Stimulated activated CD4-positive, alpha-beta T cell treated with anti-CD3 and anti-CD28 coated beads, Interleukin-12 subunit alpha, Interleukin-12 subunit beta, amount 100 ng/mL, for 48 hours (primary cell): ENCODE measurements at places on chromosomes 6 and 20.

- DNase-seq, result no peak
Measured at GRCh38 chr20:64113796-64114355, 6.5 kb upstream of the NPBWR2 start.

DNA sequence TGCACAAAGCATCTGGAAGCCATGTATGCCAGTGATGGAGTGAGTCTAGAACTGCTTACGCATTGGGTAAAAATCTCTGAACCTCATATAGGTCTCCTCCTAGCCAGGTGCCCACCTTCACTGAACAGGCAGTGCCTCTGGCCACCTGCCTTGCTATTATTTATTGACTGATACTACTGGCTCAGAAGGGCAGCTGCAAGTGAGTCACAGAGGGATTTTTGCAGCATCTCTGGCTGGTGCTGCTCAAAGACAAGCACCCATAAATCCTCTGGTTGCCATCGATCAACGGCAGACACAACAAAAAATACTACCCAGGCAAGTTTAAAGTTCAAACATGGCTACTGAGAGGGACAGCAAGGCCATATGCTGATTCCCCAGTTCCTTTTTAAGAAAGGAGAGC lies 279.4 kb downstream of the UBE3D start:
- DNase-seq, result no peak

GRCh38 chr6:132132422-132132821 lies 181.2 kb upstream of the CCN2 start:
- no peak for DNase-seq

- no peak for DNase-seq
Measured at GRCh38 chr6:6569096-6569810, 19.3 kb upstream of the LY86 start.

DNA sequence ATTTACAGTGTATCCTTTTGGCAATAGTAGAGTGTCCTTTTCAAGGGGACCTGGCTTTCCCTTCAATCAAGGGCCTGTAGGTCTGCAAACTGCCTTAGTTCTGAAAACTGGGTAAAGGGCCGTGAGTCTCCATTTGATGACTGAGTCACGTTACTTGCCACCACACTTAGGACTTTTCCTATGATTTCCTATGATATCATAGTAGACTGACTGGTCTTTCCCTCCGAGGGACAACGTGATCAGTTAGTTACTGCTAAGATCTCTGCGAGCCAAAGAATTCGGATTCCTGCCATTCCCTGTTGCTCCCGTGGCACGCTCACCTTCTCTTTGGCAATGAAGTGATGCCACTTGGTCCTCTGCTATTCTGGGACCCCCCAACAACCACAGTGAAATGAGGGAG lies 8.4 kb downstream of the ZNF831 start:
- no peak for DNase-seq

DNA sequence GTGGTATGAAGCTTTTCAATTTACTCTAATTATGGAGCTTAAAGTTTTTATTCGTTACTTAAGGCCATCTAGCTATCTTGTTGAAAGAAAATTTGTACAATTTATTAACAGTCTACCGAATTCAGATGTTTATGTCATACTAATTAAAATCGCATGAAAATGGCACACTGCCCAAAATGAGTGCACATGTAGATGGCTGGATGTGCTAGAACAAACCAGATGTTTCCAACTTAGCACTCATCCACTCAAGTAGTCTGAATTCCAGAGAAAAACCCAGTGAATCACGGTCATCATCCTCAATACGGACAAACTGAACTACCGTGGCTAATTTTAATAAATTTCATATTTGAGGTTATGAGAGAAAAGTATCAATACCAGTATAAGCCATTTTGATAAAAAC lies 70.4 kb downstream of the COL12A1 start:
- no peak for DNase-seq

DNA sequence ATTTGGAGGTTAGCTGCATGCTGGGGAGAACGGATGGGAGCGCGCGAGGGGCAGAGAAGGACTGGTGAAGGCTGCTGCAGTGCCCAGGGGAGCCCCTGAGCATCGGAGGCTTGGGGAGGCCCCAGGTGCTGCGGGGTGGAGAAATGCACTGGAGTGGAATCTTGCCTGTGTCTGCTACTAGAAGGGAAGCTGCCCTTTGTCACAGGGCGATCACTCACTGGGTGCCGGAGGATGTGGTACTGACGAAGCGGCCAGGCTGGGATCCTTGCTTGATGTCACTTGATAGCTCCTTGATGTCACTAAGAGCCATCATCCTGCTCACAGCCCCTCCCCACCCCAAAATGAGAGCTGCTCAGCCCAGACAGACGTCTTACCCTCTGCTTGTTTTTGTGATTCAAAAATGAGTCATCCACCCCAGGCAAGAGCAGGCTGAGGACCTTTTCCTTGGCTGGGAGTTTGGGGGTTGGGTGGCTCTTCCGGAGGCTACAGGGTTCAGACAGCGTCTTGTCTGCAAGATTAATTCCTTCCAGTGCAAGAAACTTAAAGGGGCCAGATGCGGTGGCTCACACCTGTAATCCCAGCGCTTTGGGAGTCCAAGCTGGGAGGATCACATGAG lies 62.6 kb upstream of the PMEPA1 start:
- DNase-seq, result peak; percentile 3

DNA sequence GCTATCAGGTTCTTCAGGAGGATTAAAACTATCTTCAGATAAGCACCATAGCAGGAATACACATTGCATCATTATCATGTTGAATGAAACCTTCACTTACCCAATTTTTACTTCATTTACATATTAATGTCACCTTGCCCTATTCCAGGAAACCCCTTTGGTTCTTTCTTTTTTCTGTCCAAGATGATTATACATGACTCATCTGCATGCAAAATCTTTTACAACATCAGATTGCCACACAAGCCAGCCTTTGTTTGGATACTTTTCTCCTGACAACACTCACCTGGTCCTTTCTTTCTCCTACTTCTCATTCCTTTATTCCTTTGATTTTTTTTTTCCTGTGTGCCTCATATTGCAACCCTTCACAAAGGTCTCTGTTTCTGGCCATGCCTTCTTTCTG lies 200.5 kb upstream of the POU3F2 start:
- no peak for DNase-seq

DNA sequence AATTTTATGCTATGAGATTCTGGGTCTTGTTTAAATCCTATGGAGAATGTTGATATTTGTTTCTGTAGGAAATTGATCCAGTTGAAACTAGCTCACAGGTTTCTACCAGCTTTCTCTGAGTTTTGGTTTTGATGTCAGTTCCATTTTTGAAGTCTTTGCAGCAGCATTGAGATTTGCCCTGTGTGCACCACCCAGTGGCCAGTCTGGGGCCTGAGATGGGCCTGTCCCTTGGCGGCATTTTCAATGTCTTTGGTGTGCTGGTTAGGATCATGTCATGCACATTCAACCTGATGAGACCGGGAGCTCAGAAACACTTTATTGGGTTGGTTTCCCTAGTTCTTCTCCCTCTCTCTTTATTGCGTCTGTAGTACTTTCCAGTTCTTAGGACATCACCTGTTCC lies 395.2 kb upstream of the MAP3K7 start:
- no peak for DNase-seq

DNA sequence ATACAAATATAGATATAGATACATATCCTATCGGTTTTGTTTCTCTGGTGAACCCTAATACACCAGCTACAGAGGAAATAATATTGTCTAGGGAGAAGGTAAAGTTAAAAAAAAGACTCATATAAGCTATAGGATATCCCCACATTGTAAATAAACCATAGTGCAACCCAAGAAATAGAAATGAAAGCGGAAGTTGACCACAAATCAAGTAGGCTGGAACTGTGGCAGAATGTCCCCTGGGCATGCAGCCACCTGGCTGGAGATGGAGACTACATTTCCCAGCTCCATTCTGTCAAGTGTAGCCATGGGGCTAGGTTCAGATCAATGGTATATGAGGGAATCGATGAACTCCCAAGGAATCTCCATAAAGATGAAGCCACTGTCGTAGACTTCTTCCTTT lies 70.1 kb upstream of the RPS6KA2 start:
- no peak for DNase-seq

- no peak for DNase-seq
Measured at GRCh38 chr6:37910998-37911397, 91.5 kb downstream of the ZFAND3 start.
